ENCODE measurements at places on chromosomes 2 and 18. TPM values are rescaled to one million over a fixed set of nuclear protein-coding genes. Genes with fewer than 3 reads are reported as not detected.

GRCh38 chr2:9613291-9613690 is 17.5 kb downstream of the YWHAQ start:
- DNase-seq: peak; percentile 91

DNA sequence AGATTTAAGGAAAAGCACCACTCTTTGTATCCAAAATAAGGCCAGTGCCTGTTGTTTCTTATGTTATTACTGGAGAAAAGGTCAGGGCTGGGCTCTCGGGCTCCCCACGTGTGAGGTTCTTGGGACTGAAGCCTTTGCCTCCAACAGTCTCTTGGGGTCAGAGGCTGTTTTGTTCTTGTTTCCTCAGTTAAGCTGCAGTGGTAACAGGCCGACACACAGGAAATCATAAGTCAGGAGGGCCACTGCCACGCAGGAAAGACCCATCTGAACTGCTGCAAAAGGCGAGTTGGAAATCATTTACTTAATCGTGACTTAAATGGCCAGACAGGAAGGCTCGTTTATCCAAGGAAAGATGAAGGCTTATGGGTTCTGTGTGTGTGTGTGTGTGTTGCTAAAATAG is 30.3 kb upstream of the IL37 start:
- DNase-seq: peak; percentile 16

Gene ERMN
- not detected for total RNA-seq

DNA sequence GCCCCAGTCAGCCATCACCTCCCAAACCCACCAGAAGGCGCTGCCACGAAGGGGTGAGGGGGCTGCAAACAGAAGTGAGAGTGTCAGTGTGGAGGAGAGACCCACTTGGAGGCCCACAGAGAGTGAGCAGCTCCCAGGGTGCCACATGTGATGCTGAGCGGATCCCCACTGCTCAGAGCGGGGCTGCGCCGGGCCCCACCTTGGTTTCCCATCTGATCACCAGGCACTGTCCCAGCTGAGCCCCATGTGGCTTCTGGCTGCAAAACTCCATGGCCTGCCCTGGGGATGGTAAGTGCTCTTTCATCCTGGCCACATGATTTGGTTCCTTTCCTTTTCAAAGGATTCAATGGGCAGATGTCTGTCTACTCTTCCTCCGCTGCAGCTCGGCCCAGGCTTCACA is 23.8 kb downstream of the SNORC start:
- DNase-seq: no peak

GRCh38 chr18:57709335-57709734 is 87.7 kb upstream of the NARS1 start:
- no peak for DNase-seq

DNA sequence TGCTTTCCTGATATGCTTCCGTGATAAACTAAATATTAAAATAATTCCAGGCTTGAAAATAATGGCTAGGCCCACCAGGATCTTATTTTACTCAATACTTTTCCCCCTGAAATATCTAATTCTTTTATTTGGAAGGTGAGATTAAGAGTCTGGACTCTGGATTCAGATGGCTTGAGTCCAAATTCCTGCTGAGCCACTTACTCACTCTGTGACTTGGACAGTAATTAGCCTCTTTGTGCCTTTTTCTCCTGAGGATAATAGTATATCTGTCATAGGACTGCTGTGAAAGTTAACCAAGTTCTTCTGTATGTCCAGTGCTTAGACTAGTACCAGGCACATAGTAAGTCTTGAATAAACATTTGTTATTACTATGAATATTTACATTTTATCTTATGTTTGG is 127.3 kb upstream of the ERBB4 start:
- DNase-seq: no peak

GRCh38 chr2:12955864-12956263 is 239.1 kb downstream of the TRIB2 start:
- no peak for DNase-seq

GRCh38 chr2:237874585-237875161 is 15.2 kb downstream of the RAMP1 start:
- peak; percentile 76 for DNase-seq

DNA sequence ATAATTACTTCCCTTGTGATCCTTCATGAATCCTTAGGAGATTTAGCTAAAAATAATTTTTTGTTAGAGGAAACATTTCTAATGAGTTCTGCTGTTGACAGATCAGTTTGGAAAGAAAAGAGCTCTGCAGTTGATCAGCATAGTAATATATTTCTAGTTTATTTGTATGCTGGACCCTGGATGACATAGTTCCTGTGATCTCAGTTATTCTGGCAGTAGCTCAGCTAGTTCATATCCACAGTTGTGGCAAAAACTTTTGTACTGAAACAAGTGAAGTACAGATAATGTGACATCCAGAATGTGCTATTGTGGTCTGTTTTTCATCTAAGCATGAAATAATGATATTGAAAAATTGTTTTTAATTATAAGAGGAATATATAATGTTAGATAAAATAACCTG is 33.7 kb downstream of the ABI2 start:
- peak; percentile 51 for DNase-seq

Gene TUBB8B
- not detected for total RNA-seq

Gene CROCC2
- not detected for total RNA-seq

DNA sequence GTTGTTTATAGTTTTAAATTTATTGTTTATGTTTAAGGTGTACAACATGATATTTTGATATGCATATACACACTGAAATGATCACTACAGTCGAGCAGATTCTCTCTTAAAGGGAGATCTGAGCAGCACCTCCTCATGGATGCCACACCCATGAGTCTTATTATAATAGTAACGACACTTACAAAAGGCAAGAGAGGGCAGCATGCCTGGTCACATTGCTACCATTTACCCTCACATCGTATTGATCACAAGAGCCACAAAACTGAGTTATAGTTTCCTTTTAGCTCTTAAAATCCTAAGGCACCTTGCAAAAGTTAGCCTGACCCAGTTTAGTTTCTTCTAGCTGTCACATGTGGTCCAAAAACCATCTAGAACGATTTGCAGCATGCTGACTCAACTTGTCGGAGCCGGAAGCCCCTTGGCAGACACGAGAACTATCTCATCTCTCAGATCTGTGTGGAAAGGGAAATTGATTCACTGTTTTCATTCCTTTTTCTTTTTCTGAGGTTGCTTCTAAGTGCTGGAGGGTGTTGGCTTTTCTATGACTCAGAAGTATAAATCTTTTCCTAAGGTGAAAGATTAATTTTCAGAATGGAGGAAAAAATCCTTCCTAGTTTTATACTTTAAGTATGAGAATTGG is 85.3 kb downstream of the CDC42EP3 start:
- DNase-seq: peak; percentile 93

GRCh38 chr2:24893934-24894333 is 26.1 kb downstream of the ADCY3 start:
- peak; percentile 83 for DNase-seq

DNA sequence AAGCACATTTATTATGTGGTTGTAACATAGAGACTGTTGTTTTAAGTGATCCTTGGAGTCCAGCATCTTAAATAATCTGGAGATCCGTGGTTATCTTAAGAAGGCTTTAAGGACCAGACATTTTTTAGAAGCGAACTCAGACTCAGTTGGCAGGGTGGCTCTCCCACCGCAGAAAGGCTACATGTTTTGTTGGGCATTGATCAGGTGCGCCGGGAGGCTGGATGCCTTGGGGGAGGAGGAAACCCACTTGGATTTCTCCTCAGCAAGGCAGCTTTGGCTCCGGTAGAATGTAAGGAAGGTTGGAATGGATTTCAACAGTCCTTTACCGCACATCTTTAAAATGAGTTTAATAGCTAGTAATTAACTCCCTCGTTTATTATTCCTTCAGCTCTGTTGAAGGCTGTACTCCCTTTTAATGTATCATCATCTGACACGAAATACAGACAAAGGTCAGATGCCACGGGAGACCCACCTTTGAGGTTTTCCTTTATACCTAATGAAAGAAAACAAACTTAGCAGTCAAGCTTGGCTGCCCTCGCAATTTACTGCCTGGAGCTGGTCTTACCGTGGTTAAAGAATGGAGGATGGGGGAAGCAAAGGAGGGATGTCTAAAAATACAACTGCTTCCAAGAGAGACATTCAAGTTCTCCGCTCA is 1.2 kb downstream of the TMEM200C start:
- peak; percentile 12 for DNase-seq
